Bronchial epithelial cell (primary cell): ENCODE measurements at places on chromosomes 6 and 20.

- DNase-seq, result no peak
These were observed 43.3 kb downstream of the SULF2 start for GRCh38 chr20:47741669-47742608.

GRCh38 chr6:20137240-20137639, 75.0 kb downstream of the MBOAT1 start:
- DNase-seq, result no peak

- no peak for DNase-seq
These were observed 34.8 kb downstream of the SLC35D3 start for GRCh38 chr6:136956590-136957544.

GRCh38 chr20:44068316-44069201, 118.4 kb downstream of the JPH2 start:
- DNase-seq, result no peak

DNA sequence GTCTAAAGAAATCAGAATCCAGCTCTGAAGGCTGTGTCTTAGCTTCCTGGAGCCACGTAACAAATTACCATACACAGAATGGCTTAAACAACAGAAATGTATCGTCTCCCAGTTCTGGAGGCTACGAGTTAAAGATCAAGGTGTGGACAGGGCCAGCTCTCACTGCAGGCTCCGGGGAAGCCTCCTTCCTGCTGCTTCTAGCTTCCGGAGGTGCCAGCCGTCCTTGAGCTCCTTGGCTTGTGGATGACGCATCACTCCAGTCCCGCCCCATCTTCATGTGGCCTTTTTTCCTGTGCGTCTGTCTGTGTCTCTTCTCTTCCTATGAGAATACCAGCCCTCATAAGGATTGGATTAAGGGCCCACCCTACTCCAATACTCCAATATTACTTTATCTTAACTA, 319.1 kb upstream of the QKI start:
- DNase-seq, result no peak

GRCh38 chr6:116996842-116997241, 119.8 kb downstream of the RFX6 start:
- DNase-seq, result no peak

DNA sequence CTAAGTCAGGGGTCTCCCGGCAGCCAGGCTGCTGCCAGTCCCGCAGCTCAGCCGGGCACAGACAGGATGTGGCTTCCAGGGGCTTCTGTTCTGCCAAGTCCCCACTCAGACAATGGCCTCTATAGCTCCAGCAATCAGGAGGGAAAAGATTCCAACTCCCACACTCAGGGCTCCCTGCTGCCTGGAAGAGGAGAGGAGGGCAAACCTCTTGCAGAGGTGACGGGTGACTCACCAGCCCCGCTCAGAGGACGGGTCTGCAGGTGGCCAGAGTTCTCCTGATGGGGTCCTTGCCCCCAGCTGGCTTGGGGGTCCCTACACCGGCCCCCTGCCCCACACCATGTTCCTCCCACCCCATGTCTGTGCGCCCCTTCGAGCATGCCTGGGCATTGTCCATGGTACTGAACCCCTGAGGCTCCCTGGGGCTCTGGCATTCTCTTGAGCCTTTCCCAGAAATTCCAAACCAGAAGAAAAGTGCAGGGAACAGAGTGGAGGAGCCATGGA, 32.6 kb downstream of the NTSR1 start:
- no peak for DNase-seq

DNA sequence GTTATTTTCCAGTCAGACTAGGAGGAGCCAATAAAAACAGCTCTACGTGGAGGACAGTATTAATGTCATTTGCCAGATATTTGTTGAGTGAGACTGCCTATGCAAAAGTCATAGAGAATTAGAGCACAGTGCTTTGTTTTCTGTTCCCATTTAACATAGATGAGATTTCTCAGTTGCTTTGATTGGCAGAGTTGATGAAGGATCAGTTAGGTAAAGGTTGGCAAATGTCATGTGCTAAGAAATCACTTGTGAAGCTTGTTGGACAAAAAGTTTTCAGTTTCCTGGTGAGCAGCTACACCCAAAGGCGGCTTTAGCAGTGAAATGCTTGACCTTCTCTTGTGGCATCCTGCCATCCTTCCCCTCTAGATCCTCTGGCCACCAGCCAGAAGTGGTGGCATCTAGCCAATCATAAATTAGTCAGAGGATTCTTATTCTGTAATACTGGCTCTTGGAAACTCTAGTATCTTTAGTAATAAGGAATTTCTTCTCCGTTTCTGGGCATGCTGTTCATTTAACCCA, 37.0 kb downstream of the BCKDHB start:
- DNase-seq, result peak; percentile 83

DNA sequence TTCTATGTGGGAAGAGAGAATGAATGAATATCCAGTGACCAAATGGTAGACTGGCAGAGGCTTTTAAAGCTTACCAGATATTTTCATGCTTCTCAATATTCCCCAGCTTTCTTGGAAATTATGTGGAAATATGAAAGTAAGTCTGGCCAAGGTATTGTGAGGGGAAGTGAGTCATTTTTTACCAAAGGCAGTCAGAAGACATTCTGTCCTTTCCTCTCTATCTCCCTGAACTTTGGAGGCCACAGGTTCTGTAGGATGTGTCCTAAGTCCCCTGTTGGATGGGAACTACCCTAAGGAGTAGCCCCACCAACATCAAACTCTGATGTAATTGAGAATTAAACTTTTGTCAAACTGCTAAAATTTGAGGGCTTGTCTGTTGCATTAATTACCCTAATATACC, 593.8 kb upstream of the NRSN1 start:
- DNase-seq, result peak; percentile 61

GRCh38 chr20:47351643-47352331, 4.7 kb downstream of the ZMYND8 start:
- DNase-seq, result no peak

DNA sequence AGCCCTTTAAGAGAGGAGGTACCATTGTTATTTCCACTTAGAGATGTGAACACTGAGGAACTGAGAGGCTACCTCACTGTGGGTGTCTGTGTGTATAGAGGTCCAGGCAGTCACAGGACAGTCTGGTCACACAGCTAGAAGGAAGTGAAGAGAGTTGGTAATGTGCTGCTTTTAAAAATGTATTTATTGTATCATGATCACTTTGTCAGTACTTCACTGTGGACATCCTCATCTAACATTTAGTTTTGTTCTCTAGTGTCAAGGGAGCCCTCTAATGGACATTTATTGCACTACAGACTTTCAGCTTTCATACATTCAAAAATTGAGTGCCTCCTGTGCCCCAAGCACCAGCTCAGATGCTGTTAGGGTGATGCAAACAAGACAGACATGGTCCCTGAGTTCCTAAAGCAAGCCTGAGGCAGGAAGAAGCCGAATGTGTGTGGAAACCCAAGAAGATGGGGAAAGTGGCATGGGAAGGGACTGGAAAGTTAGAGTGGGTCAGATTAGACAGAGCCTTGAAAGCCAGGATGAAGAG, 123.0 kb downstream of the SLC16A10 start:
- DNase-seq, result peak; percentile 67

- DNase-seq, result no peak
These were observed 151.2 kb upstream of the DST start for GRCh38 chr6:56793938-56794337.

GRCh38 chr6:18962361-18962905, 575.3 kb downstream of the RNF144B start:
- DNase-seq, result no peak

DNA sequence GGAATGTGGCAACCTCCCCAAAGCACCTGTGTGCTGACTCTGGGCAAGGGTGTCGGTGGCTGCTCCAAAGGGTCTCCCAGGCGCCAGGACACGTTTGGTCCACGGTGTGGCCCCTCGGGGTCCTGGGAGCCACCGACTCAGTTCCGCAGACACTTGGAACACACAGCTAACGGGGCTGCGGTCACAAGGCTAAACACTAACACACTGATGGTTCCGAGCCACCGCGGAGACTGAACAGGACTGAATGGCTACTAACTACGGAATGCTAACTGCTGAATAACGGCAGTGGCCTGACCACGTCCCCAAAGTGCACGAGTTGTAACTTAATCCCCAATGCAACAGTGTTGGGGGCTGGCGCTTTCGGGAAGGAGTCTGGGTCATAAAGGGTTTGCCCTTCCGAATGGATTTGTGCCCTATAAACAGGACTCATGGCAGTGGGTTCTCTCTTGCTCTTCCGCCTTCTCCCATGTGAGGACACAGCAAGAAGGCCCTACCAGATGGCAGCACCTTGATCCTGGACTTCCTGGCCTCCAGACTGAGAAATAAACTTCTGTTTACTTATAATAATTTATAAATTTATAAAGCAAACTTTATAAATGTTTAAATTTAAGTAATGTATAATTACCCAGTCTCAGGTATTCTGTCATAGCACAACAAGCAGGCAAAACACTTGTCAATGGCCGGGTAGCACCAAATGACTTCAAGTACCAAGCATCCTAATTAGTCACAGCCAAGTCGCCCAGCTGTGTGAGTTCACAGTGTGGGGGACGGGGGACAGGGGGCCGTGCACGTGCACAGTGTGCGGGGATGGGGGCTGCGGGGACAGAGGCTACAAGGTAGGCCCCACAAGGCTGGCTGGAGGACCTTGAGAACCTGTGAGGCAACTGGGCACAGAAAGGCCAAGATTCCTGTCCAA, 2.3 kb upstream of the EEF1A2 start:
- DNase-seq, result peak; percentile 3

DNA sequence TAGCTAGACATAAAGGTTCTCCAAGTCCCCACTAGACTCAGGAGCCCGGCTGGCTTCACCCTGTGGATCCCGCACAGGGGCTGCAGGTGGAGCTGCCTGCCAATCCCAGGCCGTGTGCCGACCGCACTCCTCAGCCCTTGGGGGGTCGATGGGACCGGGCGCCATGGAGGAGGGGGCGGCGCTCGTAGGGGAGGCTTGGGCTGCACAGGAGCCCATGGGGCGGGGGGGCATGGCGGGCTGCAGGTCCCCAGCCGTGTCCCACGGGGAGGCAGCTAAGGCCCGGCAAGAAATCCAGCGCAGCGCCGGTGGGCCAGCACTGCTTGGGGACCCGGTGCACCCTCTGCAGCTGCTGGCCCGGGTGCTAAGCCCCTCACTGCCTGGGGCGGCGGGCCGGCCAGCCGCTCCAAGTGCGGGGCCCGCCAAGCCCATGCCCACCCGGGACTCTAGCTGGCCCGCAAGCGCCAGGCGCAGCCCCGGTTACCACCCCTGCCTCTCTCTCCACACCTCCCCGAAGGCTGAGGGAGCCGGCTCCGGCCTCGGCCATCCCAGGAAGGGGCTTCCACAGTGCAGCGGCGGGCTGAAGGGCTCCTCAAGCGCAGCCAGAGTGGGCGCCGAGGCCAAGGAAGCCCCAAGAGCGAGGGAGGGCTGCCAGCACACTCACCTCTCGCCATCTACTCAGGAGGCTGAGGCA, 26.5 kb upstream of the ID1 start:
- no peak for DNase-seq

GRCh38 chr20:50198180-50198666, 7.6 kb downstream of the CEBPB start:
- no peak for DNase-seq

GRCh38 chr6:166598441-166599138, 12.1 kb upstream of the RAMACL start:
- DNase-seq, result peak; percentile 46

DNA sequence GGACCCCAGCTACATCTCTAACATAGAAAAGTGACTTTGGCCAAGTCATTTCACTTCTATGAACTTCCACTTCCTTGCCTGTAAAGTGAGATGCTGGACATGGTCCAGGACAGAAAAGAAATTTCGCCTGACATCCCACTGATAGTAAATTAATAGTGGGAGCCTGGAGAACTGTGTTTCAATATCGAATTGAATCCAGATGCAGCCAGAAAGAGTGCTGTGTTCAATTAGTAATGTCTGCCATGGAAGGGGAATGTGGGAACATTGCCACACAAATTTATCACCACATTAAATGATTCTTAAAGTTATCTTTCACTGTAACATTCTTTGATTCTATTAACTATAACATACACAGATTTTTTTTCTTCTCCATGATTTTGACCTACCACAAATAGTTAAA, 255.0 kb downstream of the HACE1 start:
- DNase-seq, result no peak

- no peak for DNase-seq
These were observed 69.9 kb downstream of the FYN start for GRCh38 chr6:111803371-111803770.

GRCh38 chr6:158772172-158772571, 47.0 kb downstream of the EZR start:
- no peak for DNase-seq

DNA sequence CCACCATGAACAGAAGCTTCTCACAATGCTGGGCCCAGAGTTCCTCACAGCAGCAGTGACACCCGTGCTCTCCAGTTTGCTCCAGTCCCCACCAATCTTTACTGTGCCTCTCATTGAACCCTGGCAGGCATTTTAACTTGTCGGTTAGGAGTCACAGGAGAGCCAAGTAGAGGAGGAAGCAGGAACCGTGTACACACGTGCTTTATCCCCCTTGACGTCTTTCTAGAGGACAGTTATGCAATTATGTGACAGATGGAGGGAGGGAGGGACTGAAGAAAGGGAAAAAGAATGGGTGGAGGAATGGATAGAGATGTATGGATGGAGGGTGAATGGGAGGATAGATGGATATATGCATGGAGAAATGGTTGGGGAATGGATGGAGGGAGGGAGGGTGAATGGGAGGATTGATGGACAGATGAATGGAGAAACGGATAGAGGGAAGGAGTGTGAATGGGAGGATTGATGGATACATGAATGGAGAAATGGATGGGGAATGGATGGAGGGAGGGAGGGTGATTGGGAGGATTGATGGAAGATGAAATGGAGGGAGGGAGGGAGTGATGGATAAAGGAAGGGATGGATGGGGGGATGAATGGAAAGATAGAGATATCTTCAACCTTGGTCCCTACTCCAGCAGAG, 26.0 kb downstream of the RBM38 start:
- no peak for DNase-seq

DNA sequence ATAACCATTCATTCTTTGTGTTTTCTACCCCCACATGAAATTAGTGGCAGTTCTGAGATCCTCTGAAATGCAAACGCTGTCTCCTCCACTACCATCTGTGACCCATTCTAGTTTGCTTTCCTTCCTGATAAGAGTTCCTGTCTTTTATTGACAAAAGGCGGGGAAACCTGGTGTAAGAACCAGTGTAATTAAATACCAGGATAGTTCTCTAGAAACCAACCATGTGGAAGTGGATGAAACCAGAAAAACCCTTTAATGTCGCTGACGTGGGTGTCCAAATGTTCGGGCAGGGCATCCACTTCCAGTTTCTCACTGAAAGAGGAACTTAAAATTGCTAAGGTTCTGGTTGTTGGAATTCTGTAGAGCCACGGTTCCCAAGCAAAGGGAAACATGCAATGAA, 79.1 kb downstream of the TNFRSF21 start:
- no peak for DNase-seq

- peak; percentile 58 for DNase-seq
These were observed 172.8 kb upstream of the ARG1 start for GRCh38 chr6:131400054-131400778.

DNA sequence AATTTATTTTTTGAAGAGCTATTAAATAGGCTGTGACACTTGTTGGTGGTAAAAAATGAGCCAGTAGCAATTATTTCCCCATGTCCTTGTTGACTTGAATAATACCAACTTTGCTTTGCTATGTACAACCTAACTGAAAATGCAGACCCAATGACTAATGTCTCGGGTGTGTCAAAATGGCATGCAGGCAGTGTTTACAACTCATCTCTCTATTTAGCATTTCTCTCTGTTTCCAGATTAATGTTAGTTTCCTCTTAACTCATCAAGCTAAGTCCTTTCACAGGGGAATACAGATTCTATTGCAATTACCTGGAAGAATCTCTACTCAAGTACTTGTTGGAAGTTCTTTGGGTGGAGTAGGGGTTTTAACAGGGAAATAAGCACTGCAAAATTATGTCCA, 504.4 kb downstream of the BCKDHB start:
- peak; percentile 88 for DNase-seq
